ENCODE measurements at places on chromosomes 16 and 17.
A peak's percentile ranks its signal among the peaks of the same experiment; 100 is the strongest.

- no peak for DNase-seq
These were observed 40.7 kb downstream of the TBX4 start for GRCh38 chr17:61492759-61493526.

- DNase-seq: peak; percentile 56
These were observed 9.8 kb upstream of the MED11 start for GRCh38 chr17:4721203-4722135.

DNA sequence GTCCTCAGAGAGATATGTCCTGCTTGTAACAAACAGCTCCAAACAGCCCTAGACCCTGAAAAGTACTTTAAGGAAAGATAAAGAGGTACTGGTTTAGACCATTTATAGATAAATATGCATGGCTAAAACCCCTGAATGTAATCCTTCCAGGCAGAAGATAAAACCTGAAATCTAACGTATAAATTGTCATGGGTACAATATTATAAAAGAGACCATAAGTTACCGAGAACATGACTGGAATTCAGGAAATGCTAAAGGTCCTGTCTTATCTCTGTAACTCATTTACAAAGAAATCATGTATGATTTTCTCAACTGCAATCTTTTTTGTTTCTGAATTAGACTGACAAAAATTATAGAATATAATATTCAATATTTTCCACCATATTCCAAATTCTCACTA, 9.2 kb upstream of the KANSL1 start:
- no peak for DNase-seq

DNA sequence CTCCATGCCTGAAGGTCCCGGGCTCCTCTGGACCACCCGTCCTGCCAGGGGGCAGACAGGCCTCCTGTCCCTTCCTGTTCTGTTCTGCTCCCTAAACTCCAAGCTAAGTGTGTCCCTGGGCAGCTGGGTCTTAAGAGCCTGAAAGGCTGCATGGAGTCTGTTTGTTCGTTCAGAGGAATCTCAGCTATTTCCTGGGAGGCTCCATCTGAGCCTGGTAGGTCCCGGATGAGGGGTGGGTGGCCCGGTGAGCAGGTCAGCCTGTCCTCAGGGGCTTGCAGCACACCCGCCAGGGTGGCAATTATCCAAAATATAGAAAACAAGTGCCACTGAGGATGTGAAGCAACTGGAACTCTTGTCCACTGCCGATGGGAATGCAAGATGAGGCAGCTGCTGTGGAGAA, 12.6 kb downstream of the ACTG1 start:
- DNase-seq: no peak

- DNase-seq: no peak
These were observed 29.7 kb downstream of the ESRP2 start for GRCh38 chr16:68206245-68206644.

DNA sequence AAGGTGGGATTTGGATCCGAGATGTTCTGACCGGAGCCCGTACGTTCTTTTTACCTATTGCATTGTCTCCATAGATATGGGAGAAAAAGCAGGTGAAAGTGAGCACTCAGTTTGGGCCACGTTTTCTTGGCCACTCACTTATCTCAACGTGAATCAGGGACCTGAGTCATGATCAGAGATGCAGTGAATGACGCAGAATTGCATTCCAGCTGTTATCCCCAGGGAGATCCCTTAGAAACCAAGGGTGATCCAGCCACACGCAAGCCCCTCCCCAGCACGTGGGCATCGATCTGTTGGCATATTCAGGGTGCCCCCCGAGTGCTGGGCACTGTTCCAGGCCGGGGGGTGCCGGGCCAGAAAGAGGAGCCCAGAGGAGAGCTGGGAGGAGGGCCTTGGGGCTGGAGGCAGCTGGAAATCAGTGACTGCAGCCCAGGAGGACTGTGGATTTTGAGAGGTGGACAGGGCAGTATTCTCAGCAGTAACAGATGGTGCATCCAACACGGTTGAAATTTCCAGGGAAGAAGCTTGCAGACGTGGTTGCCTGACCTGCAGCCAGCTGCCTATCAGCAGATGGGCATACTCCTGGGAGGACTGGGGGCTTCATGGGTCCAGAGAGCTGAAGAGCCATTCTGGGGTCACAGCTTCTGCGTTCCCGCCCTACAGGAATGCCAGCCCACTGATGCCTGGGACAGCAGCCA, 87.2 kb upstream of the CACNG5 start:
- no peak for DNase-seq

- no peak for DNase-seq
These were observed 6.6 kb downstream of the GPS1 start for GRCh38 chr17:82058230-82058854.

DNA sequence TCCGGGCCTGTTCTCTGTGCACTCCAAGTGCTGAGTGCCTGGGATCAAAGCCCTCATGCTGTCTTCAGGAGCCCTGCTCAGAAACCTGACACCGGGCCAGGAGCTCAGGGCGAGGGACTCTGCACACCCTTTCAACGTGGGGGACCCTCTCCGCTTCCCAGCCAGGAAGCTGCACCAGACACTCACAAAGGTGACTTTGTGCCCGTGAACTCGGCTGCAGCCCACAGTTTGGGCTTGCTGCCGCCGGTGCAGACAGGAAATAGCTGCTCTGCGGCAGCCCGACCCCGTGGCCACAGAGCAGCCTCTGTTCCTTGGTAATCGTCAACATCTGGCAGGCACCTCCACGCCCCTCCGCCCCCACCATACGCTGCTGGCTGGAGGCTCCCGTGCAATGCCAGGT, 93.4 kb upstream of the METRNL start:
- DNase-seq: peak; percentile 30

GRCh38 chr17:74571621-74572270, 4.4 kb upstream of the CD300H start:
- DNase-seq: no peak

DNA sequence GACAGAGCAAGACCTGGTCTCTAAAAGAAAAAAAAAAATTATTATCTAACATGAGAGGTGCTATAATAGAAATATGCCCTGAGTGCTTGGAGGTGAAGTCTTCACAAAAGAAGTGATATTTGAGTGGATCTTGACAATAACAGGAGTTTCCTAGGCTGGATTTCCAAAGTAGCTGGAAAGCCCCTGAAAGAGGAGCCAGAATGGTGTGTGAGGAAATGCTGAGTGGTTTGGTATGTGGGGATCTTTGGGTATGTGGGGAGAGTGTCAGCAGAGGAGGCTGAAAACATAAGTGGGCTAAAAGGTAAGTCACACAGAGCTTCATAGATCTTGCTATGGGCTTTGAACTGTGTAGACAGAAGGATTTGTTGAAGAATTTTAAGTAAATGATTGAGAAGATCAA, 100.1 kb downstream of the YPEL2 start:
- no peak for DNase-seq

- no peak for DNase-seq
These were observed 388.0 kb upstream of the CA10 start for GRCh38 chr17:52546493-52546892.

- no peak for DNase-seq
These were observed 72.3 kb downstream of the GP2 start for GRCh38 chr16:20255002-20255401.

GRCh38 chr16:980595-980854, 1.0 kb upstream of the SOX8 start:
- no peak for DNase-seq

GRCh38 chr16:66274335-66275110, 92.0 kb upstream of the CDH5 start:
- no peak for DNase-seq

- DNase-seq: peak; percentile 14
These were observed 1.3 kb downstream of the GSPT1 start for GRCh38 chr16:11914210-11915113.

- DNase-seq: no peak
These were observed 184.9 kb downstream of the MSI2 start for GRCh38 chr17:57441270-57441600.

DNA sequence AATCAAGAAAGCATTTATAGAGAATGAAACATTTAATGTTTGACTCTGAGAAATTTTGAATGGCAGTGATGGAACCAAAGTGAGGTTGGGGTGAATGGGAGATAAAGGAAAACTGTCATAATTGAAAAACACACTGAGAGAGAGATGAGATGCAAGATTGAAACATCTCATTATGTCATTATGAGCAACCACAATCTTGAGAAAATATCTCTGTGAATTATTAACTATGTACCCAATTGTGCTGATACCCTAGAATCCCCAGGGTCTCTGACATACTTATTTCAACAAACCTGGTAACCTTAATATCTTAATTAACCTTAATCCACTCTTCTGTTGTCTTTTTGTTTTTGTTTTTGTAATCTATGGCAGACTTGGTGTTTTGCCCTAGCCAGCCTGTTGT, 143.5 kb upstream of the HLF start:
- DNase-seq: no peak

DNA sequence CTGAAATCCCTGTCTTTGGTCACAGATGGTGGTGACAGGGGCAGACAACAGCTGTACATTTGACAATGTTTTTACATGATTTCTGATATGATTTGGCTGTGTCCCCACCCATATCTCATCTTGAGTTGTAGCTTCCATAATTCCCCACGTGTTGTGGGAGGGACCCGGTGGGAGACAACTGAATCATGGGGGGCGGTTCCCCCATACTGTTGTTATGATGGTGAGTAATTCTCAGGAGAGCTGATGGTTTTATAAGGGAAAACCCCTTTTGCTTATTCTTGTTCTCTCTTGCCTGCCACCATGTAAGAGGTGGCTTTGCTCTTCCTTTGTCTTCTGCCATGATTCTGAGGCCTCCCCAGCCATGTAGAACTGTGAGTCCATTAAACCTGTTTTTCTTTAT, 353.9 kb downstream of the CPPED1 start:
- no peak for DNase-seq

DNA sequence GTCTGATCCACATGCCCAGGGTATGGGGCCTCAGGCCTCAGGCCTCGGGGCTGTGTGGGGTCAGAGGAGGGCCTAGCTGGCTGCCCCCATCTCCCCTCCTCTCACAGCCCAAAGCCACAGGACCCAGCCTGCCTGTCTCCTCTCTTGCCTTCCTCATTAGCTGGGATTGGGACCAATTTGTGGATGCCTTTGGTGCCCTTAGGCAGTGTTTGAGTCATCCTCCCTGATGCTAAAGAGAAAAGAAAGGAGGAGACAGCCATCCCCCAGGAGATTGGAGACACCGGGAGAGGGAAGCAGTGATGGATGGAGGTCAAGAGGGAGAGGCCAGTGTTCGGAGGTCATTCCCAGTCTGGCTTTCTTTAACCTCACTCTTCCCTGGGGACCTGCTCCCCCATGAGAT, 23.3 kb upstream of the NOG start:
- no peak for DNase-seq

GRCh38 chr17:56648806-56649205, 55.3 kb downstream of the NOG start:
- no peak for DNase-seq

- no peak for DNase-seq
These were observed 17.3 kb upstream of the FOXK2 start for GRCh38 chr17:82502207-82502606.

DNA sequence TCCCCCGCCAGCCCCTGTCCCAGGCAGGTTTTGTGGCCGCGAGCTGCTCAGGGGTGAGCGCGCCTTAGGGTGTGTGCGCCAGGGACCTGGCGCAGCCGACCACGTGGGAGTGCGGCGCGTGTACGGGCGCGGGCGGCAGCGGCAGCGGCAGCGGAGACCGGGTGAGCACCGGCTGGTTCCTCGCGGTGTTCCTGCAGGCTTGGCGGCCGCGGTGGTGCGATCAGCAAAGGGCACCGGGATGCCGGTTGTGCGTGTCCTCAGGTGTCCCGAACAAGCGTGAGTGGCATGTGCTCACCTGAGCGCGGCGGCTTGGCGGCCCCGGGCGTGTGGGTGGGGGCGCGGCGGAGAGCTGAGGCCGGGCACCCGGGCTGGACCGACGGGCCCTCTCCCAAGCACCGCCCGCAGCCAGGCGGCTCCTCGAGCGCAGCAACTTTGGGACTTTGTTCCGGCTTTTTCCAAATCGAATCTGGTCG, 381 bp upstream of the HSD11B2 start:
- no peak for DNase-seq

DNA sequence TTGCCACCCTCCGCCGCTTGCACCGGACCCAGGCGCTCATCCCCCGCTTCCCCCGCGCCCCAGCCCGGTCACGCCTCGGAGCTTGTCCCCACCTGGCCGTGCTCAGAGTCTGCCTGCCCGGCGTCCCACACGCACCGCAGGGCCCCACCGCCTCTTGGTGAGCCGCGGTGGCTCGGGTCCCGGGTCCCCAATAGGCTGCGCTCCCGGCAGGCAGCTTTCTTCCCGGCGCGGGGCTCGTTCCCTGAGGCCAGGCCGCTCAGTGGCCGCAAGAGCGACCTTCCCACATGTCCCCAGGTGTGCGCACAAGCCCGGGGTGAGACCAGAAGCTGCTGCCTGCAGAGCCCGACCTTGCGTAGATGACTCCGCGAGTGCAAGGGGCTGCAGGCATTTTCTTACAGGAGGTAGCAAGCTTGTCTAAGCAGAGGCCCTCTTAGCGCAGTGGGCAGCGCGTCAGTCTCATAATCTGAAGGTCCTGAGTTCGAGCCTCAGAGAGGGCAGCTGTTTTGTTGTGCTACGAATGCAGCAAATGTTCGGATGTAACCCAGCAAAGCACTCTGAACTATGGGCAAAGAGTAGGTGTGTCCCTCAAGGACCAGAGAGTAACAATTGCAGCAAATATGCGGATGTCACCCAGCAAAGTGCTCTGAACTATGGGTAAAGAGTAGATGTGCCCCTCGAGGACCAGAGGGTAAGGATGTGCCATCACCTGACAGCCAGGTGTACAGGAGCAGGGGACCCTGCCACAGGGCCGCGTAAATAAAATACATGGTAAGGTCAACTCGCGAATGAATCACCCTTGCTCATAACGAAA, 15.6 kb downstream of the TLE7 start:
- no peak for DNase-seq

DNA sequence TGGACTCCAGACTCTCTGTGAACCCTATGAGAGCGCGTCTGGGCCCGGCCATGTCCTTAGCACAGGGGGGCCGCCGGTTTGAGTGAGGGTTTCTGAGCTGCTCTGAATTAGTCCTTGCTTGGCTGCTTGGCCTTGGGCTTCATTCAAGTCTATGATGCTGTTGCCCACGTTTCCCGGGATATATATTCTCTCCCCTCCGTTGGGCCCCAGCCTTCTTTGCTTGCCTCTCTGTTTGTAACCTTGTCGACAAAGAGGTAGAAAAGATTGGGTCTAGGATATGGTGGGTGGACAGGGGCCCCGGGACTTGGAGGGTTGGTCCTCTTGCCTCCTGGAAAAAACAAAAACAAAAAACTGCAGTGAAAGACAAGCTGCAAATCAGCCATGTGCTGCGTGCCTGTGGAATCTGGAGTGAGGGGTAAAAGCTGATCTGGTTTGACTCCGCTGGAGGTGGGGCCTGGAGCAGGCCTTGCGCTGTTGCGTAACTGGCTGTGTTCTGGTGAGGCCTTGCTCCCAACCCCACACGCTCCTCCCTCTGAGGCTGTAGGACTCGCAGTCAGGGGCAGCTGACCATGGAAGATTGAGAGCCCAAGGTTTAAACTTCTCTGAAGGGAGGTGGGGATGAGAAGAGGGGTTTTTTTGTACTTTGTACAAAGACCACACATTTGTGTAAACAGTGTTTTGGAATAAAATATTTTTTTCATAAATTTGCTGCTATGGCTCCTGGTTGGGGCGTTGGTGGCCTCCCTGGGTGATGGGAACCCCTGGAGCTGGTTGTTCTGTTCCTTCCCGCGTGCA, 23.1 kb downstream of the STAT5A start:
- DNase-seq: peak; percentile 88

- DNase-seq: no peak
These were observed 23.8 kb downstream of the ZFPM1 start for GRCh38 chr16:88476817-88477397.
